IMR-90 (cell line): ENCODE measurements at places on chromosomes 16 and 17. TPM values are rescaled to one million over a fixed set of nuclear protein-coding genes. Genes with fewer than 3 reads are reported as not detected.

ANKS4B gene
- total RNA-seq: not detected in 2 replicates

PSMB3 gene
- 510 and 828 TPM in 2 replicates for total RNA-seq

SLC38A8 gene
- not detected in 2 replicates for total RNA-seq

KCTD2 gene
- 9.1 and 9.4 TPM in 2 replicates for total RNA-seq

TPPP3 gene
- 0.54 and 0.56 TPM in 2 replicates for total RNA-seq

GDPD1 gene
- total RNA-seq: 0.72 and 1.1 TPM in 2 replicates

C17orf50 gene
- total RNA-seq: not detected in 2 replicates

KRT222 gene
- not detected in 2 replicates for total RNA-seq

CDH8 gene
- total RNA-seq: not detected in 2 replicates

PNMT gene
- total RNA-seq: not detected in 2 replicates
